Stimulated activated CD4-positive, alpha-beta T cell treated with anti-CD3 and anti-CD28 coated beads, Interleukin-1b, Interleukin-23, amount 100 ng/mL, for 1 hour (primary cell): ENCODE measurements at places on chromosomes 4 and X.

DNA sequence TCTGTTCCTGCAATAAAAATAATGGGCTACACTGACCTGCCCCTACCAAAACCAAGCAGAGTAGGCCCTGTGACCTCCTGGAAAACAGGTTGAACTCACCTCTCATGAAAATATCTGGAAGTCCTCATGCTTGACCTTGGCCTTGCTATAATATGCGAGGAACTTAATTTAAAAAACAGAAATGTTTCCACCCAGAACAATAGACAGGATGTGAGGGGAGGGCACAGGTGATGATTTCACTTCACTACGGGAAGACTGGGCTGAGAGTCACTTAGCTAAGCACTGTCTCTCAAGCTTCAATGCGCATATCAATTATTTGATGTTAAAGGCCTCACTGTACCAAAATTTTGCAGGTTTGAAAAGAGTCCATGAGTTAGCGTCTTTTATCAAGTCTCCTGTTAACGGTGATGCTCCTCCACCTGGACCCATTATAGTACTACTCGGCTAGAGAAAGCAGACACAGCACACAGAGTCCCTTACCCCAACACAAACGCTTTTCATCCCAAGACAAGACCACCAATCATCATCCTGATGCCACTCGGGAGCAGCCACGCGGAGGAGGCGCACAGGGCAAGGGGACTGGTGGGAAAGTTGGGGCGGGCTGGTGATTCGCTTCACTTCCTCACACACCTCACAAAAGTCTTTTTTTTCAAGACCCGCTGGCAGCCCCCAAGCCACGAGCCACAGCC is 25.9 kb downstream of the ZNF721 start:
- no peak for DNase-seq

DNA sequence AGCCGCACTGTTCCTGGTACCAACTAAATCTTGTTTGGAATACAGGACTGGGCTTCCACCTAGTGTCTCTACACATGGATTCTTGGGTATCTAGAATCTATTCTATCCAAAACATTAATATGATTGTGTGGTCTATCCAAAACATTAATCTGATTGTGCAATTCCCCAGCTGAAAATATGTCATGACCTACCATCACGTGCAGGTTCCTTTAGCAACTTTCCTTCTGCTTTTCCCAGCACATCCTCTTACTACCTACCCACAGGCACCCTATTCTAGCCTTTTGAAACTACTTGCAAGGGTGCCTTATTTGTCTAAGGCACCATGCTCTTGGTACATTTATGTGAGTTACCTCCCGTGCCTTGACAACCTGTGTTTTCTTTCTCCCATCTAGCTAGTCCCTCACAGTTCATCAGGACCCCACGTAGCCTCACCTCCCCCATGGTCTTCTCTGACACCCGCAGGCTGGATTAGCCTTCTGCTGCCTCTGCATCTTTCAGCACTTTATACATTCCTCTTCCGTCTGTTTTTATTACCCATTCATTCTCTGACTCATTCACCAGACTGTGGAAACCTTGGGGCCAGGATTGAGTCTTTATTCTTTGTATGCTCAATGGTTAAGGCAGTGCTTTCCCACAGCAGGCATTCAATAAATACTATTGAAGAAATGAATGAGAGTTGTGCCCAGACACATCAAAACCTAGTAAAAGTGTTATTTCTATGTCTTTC is 88.8 kb upstream of the FAM9B start:
- no peak for DNase-seq

GRCh38 chr4:143654571-143654970 is 45.9 kb downstream of the FREM3 start:
- DNase-seq, result no peak

DNA sequence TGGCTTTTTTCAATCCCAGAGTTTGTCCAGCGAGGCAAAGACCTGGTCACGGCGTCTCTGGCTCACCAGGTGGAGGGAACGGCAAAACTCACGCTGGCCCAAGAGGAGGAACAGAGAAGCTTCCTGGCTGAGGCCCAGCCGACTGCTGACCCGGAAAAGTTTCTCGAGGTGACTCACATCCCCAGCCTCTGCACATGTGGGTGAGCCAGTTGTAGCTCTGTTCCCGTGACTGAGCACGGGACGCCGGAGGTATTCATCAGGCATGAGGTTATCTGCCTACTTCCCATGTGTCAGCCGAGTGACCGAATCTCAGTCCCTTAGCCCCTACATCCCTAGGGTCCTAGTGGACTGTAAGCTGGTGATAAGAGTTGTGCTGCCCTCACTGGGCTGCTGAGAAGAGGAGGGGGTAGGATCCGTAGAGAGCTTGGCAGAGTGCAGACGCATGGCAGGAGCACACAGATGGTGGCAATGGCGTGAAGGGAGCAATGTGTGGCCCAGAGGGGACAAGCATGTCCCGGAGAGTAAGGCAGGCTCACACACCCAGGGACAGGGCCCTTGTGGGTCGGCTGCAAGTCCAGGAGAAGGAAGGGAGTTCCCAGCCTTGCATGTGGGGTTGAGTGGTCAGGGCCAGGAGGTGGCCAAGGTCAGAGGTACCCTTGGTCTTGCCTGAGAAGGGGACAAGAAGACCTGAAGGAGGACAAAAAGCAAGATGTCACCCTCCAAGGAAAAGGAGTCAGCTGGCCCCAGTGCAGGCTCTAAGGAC is 42.9 kb downstream of the EVC start:
- DNase-seq, result no peak

DNA sequence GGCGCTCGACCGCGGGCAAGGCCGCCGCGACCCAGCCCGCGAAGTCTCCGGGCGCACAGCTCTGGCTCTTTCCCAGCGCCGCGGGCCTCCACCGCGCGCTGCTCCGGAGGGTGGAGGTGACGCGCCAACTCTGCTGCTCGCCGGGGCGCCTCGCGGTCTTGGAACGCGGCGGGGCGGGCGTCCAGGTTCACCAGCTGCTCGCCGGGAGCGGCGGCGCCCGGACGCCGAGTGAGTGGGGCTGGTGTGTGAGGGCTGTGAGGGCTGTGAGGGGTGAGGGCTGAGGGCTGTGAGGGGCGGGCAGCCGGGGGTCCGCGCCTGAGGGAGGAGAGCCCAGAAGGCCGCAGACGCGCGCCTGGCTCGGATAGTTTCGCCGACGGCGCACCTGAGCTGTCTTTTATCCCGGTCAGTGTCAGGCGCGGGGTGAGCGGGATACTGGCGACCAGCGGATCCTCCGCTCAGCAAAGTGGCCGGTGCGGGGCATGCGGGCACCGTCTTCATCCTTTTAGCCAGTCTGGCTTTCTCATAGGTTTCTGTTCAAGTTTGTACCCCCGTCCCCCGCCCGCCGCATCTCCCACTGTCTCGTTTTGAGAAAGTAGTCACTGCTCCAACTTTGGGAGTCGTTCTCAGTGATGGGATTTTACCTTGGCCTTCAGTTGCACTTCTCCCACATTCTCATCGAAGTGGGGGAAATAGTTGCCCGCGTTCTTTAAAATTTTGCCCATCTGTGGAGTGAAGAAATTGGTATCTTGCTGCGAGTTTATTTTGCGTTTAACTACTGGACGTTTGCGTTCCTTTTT is 586 bp downstream of the HERC5 start:
- DNase-seq, result no peak

GRCh38 chr4:56701644-56702043 is 20.5 kb upstream of the HOPX start:
- no peak for DNase-seq

- DNase-seq, result no peak
Measured at GRCh38 chr4:78650106-78651024, 98.8 kb downstream of the ANXA3 start.

- no peak for DNase-seq
Measured at GRCh38 chr4:88077911-88078524, 70.6 kb downstream of the PKD2 start.

DNA sequence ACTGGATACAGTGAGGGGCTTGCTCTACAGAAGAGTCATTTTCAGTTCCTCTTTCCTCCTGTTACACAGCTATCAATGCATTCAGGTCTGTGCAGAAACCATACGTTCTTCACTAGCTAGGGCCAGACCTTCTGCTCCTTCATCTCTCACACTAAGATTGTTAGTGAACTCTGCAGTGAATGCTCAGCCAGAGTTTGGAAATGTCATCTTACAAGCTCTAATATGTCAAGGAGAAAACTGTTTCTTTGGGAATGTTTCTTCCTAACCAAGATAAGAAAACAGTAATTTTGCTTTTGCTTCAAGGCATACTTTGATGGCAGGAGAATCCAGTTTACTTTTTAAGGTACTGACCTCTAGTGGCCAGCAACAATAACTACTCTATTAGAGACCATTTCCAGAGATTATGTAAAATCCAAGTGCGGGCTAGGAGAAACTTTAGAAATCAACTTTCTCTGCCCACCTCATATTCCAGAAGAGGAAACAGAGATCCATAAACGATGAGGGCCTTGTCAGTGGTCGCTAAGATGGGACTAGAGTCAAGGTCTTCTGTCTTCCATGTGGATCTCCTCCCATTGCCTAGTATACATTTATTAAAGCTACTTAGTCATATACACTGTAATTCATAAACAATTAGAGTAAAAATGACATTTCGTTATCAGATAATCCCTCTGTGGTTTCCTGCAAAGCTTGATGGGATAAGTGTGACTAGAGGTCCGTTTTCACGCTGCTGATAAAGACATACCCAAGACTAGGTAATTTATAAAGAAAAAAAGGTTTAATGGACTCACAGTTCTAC is 12.1 kb upstream of the CC2D2A start:
- no peak for DNase-seq

GRCh38 chrX:19776753-19777152 is 110.6 kb downstream of the SH3KBP1 start:
- no peak for DNase-seq

- no peak for DNase-seq
Measured at GRCh38 chr4:156870131-156870530, 101.5 kb downstream of the PDGFC start.

DNA sequence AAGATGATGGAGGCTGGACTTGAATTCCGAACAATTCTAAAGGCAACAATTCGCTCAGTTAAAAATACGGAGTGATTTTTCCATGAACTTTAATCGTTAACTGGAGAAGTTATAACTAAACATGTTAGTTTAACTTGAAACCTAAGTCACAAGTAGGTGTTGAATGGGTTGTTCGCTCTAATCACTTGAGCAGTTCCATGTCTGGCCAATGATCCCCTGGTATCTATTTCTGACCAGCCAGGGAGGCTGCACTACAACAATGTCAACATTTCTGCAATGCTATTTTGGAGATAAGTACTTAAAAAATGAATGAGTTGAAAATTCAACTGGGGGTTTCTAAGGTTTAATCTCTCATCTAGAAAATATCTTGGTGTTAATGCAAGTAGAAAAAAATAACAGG is 112.5 kb downstream of the NR3C2 start:
- no peak for DNase-seq

DNA sequence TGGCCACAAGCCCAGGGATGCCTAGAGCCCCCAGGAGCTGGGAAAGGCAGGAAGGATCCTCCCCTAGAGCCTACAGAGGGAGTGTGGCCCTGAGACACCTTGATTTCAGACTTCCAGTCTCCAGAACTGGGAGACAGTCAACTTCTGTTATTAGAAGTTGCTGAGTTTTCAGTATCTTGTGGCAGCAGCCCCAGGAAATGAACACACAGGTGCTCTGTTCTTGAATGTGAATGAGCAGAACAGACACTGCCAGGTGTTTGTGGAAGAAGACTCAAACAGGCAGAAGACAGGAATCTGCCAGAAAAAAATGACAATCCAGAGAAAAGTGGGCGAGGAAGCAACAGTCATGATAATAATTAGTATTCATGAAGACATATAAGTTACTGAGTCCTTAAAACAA is 64.5 kb upstream of the STS start:
- DNase-seq, result no peak

GRCh38 chrX:37677243-37677642 is 8.3 kb upstream of the XK start:
- no peak for DNase-seq

DNA sequence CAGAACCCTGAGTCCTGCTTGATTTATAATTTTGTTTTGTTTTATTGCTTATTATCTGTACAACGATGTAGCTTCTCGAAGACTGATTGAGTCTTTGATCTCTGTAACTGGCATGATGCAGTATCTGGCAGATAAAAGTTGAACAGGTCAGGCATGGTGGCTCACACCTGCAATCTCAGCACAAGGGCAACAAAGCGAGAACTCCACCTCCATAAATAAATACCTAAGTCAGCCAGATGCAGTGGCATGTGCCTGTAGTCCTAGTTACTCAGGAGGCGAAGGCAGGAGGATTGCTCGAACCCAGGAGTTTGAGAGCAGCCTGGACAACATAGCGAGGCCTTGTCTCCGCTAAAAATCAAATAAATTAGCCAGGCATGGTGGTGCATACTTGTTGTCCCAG is 15.7 kb upstream of the WDR19 start:
- DNase-seq, result no peak

DNA sequence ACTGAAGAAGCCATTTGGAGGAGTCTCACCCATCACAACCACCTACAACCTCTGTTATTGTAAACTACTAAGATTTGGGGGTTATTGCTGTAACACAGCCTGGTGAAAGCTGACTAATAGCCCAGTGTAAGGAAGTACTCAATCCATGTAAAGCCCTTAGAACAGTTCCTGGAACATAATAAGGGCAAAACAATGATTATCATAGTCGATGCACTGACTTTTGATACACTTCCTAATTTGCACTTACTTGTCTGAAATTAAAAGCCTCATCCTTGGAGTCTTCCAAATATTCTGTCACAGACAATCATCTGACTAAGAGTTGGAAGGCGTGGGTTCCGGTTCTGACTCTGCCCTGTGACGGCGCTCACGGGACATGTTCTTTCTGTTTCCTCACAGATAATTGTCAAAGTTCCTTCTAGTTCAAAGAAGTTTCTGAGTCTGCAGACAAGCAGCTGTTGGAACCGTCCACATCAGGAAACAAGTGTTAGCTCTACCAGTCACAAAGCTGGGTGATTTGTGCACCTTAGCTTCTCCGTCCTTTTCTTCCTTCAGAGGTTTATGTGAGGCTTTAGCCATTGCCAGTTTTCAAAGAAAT is 33.4 kb upstream of the RASGEF1B start:
- DNase-seq, result peak; percentile 16

- DNase-seq, result no peak
Measured at GRCh38 chrX:154727871-154728270, 23.0 kb downstream of the GAB3 start.

GRCh38 chr4:62471021-62471420 is 1270.9 kb downstream of the ADGRL3 start:
- DNase-seq, result no peak

GRCh38 chr4:149279331-149279730 is 536.3 kb downstream of the IQCM start:
- DNase-seq, result no peak

DNA sequence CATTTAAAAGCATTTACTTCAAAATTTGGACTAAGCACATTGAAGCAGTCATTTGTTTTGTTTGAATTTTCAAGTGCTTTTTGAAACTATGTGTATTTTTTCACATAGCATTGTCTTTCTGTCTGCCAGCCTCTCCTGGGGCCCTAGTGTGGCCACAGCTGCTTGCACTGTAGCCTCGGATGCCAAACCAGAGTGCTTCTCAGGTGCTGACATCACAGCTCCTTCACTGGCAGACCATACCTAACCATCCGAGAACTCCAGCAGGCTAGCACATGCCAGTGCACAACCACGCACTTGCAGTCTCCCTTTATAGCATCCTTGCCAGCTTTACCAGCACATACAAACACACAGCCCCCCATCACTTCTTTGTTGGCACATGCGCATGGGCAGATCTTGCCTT is 1019.7 kb downstream of the STPG2 start:
- no peak for DNase-seq
